ENCODE measurements at places on chromosomes 11 and 22.

DNA sequence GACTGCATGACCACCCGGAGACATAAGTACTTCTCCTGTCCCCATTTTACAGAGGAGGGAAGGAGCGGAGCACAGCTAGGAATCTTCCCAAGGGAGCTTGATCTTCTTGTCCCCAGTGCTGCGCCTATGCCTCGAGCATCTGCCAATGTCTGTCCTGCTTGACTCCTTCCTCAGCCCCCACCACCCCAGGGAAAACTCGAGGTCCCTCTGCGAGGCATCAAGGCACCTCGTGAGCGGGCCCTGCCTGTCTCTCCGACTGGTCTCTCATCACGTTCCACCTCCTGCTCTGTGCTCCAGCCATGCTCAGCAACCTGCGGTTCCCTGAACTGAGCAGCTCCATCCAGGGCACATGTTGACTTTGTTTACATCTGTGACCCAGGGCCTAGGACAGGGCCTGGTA, 2.5 kb downstream of the NCF4 start:
- DNase-seq = no peak

DNA sequence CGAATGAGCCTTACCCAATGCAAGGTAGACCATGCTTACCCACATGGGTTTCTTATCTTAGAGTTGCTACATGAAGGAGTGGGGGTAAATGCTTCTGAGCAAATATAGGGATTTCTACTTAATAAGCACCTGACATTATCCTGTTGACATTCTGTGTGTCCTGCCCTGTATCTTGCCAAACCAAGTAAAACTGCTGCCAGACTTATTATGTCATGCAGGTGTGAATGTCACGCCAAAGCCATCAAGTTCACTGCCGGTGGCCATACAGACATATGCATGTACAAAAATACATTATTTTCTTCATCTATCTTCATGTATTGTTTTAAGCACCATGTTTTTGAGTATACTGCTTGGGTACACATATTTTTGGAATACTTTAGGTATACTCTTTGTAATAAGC, 70.2 kb downstream of the NOX4 start:
- no peak for DNase-seq

DNA sequence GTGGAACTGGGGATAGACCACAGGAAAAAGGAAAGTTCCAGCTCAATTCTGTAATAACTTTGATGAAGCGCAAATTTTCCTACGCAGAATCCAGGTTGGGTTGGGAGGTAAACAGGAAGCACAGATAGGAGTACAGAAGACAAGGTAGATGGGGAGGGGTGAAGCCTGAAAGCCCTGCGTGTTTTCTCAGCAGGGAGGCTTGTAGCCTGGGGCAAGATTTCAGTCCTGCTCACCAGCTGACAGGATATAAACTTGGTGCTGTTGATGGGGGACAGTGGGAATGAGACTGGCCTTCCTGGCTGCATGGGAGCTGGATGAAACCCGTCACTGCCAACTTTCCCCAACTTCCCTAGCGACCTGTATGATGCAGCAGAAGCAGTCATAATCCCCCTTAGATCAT, 114.9 kb downstream of the ARHGAP32 start:
- DNase-seq = no peak

- DNase-seq = no peak
These were observed 110.0 kb downstream of the LDLRAD3 start for GRCh38 chr11:36053862-36054261.

DNA sequence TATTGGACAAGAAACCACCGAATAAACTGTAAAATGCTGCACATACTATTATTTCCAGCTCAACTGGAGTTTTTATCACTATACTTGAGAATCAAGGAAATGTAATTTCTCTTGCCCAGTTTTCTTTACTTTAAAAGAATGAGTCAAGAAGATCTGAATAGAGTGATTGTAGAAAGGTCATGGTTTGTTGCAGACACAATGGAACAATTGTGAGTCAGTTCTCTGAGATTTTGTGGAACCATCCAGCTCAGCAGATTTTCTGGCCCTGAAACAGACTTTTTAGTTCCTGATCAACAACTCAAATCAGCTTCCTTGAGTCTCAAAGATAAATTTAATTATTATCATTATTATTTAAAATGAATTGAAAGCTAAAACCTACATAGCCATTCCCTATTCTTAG, 1.3 kb downstream of the TCN1 start:
- no peak for DNase-seq

GRCh38 chr22:46735747-46736608, 2.1 kb downstream of the CERK start:
- no peak for DNase-seq

GRCh38 chr22:19986410-19987341, 29.9 kb downstream of the ARVCF start:
- peak; percentile 75 for DNase-seq

DNA sequence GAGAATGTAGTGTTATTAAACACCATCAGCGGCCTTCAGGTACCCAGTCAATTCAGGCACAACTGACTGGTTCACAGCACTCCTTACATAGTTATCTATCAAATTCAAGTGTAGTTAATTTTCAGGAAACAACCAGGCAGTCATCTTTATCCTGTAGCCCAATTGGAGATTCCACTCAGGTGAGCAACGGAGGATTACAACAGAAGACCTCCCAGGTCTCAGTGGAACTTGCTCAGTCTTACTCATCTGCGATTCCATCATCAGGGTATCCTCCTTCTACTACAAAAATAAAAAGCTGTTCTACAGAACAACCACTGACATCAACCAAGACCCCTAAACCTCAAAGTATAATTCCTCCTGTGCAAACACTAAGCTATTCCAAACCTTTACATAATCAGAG, 39.6 kb downstream of the QSER1 start:
- DNase-seq = no peak

DNA sequence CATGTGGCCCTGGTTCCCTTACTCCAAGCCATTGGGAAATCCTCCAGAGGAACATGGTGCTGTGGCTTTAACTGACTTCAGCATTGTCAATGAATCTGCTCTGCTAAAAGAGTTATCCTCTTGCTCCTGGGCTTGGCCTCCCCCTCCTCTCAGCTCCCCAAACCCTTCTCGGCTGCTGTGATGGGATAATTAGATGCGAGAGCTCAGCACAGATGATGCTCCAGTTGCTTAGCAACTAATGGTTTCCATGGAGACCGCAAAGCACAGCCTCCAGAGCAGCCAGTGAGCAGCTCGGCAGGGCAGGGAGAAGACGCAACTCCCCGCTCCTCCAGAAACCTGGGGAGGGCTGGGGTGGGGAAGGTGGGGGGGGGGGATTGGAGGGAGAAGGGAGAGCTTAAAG, 2.8 kb upstream of the UPK2 start:
- no peak for DNase-seq

DNA sequence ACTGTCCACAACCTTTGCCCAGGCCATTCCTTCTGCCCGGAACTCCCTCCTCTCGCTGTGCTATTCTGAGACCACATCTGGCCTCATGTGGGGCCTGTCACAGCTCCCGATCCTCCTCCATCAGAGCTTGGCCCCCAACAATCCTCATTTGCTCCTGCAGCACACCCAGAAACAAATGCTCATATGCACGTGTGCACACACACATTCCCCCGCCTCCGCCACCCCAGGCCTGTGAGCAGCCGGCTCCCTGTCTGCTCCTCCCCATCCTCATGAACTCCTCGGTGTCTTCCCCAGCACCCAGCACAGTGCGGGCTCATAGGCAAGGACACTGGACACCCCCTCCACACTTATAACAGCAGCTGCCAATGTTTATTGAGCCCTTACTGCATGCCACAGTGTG, 29.7 kb upstream of the PICK1 start:
- no peak for DNase-seq

GRCh38 chr11:30605036-30605605, 19.0 kb upstream of the MPPED2 start:
- DNase-seq = no peak

GRCh38 chr11:72391638-72392423, 42.5 kb downstream of the CLPB start:
- DNase-seq = no peak

DNA sequence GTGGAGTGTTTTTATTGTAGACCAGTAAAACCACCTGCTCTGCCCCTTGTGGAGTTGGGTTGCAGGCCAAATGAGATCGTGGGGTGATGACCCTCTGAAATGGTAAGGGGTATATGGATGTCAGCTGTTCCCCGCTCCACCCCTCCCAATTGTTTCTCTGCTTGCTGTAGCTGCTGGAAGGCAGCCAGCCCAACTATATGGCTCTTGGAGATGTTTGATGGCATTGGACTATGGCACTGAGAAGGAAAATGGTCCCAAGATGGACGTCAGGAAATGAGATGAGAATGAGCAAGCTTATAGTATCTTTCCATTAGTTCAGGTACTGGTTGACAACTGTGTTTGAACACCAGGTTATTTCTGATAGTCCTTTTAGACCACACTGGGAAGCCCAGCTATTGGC, 94.8 kb upstream of the SORL1-AS1 start:
- no peak for DNase-seq

All from H54 (cell line).